Activated effector memory CD4-positive, alpha-beta T cell treated with Interleukin-2 at 50 U/mL for 16 hours (primary cell): ENCODE measurements at places on chromosomes 3 and 15.

- no peak for DNase-seq
These were observed 208.8 kb downstream of the STAG1 start for GRCh38 chr3:136543385-136543784.

GRCh38 chr3:155863072-155863784, 7.2 kb upstream of the GMPS start:
- DNase-seq = no peak

DNA sequence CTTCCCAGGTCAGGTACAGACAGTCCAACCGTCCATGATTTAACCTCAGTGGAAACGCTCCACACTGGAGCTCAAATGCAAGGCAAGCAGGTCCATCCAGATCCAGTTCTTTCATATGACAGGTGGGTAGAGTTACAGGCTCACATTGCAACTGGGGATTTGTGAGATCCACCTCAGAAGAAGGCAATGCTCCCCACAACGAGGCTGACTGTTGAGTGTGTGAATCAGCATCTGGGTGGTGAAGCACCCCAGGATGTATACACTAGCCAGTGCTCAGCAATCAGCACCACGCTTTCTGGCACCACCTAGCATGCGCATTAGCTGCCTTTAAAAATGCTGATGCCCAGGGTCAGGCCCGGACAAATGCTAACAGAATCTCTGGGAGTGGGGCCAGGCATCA, 343.5 kb upstream of the ICE2 start:
- DNase-seq = no peak

DNA sequence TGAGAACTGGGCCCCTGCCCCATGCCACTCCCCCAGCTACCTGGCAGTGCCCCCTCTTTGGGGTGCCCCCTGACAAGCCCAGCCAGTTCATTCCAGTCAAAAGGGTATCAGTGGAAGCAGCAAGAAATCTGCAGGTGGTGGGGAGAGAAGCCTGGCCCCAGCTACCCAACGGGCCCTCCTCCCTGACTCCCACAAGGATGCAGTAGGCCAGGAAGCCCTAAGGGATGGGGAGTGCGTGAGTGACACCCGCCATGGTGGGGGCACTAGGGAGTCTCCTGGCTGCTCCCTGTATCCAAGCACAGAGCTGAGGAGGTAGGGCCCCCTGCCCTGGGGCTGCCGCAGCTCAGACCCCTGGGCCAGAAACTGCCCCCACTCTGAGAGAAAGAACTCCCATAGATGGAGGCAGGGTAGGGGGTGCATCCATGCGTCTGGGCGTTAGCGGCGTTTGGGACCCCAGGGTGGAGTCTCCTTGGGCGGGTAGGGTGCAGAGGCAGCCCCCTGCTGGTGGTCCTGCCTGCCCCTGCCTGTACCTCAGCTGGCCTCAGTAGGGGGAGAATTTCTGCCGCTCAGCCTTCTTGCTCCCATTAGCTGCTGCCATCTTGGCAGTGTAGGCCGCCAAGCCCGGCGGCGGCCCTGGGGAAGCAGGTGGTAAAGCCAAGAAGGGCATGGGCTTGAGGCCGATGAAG, 2.5 kb downstream of the GPR62 start:
- no peak for DNase-seq

- no peak for DNase-seq
These were observed 66.5 kb upstream of the BCL6 start for GRCh38 chr3:187811585-187812250.

- no peak for DNase-seq
These were observed 400.6 kb downstream of the ZBTB20 start for GRCh38 chr3:114746502-114746901.

GRCh38 chr15:38520035-38520434, 44.6 kb downstream of the RASGRP1 start:
- DNase-seq = no peak

DNA sequence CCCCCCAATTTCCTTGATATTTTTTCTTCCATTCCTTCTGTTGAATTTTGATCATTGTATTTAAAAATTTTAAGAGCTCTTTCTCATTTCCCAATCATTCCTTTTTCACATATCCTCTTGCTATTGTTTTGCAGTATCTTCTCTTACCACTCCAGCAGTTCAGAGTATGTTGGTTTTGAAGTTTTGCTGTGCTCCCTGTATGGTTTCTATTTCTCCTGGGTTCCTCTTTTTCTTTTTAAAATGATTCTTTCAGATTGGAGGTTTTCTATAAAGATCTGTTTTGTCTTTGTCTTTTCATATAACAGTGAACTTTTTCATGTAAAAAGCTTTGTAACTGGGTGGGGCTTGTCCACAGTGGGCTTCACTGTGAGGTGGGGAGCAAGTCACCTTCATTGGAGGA, 12.8 kb downstream of the USP3 start:
- no peak for DNase-seq

GRCh38 chr3:113174304-113174703, 37.1 kb upstream of the BOC start:
- DNase-seq = no peak

DNA sequence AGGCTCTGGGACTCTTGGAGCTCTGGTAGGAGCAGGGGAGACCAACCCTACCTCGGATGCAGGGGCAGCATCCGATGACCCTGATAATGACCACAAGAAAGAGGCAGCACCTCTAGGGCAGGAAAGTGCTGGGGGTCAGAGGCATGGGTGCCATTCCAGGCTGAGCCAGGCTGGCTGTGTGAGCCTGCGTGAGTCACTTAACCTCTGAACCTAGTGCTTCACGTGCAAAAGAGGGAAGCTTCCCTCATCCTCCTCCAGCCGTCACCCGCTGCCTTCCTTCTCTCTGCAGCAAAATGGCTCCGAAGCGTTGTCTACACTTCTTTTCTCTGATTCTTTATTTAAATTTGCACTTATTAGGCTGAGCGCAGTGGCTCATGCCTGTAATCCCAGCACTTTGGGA, 35.5 kb downstream of the ZDHHC19 start:
- no peak for DNase-seq

DNA sequence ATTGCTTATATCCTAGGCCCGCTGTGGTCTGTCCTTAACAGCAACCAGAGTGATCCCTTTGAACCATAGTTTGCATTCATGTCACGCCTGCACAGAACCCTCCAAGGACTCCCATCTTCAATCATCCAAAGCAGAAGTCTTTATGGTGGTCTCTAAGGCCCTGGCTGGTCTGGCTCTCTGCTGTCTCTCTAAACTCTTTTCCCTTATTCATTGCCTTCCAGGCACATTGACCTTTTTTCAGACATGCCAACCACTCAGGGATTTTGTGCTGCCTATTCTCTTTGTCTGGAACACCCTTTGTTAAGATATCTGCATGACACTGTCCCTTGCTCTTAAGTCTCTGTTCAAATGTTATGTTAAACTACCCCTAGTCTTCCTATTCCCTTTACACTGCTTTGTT, 21.9 kb upstream of the ZBTB47 start:
- no peak for DNase-seq

GRCh38 chr3:24508423-24508839, 13.8 kb upstream of the THRB start:
- DNase-seq = no peak

- DNase-seq = no peak
These were observed 2.4 kb downstream of the ANPEP start for GRCh38 chr15:89812011-89812846.

- no peak for DNase-seq
These were observed 64.8 kb downstream of the BOC start for GRCh38 chr3:113275929-113276750.

DNA sequence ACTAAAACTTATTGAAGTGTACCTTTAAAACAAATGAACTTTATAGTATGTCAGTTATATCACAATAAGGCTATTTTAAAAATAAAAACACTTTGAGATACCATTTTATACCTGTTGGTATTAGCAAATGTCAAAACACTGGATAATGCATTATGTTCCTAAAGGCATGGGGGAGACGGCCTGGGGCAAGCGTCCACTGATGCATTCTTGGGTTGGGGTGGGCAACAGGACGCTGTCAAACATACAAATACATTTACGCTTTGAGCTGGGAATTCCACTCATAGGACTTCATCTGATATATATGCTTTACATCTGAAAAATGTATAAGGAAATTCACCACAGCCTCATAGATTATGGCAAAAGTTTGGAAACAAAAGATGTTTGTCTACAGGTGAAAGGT, 7.6 kb upstream of the GATA2 start:
- no peak for DNase-seq

DNA sequence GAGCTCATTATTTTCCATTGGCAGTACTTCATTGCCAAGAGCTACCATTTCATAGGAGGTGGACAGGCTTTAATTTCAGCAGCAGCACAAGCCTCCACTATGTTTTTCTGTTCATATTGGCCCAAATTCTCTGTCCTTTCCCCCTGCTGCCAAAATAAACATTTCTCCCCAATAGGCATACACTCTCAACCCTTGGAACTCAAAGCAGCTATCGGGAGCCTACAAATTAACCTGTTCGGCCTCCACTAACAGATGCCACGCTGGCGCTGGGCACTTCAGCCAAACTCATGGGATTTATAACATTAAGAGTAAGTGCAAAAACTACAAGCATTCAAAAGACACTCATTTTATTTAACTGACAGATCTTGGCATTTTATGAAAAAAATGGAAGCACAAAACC, 95.7 kb downstream of the NSUN3 start:
- DNase-seq = no peak

- no peak for DNase-seq
These were observed 83.9 kb upstream of the MYO5C start for GRCh38 chr15:52379395-52380106.

GRCh38 chr15:92733090-92733933, 77.7 kb upstream of the FAM174B start:
- no peak for DNase-seq

GRCh38 chr3:139328356-139328755, 15.5 kb upstream of the MRPS22 start:
- DNase-seq = no peak

GRCh38 chr3:144643771-144644198, 672.2 kb downstream of the DIPK2A start:
- DNase-seq = no peak

DNA sequence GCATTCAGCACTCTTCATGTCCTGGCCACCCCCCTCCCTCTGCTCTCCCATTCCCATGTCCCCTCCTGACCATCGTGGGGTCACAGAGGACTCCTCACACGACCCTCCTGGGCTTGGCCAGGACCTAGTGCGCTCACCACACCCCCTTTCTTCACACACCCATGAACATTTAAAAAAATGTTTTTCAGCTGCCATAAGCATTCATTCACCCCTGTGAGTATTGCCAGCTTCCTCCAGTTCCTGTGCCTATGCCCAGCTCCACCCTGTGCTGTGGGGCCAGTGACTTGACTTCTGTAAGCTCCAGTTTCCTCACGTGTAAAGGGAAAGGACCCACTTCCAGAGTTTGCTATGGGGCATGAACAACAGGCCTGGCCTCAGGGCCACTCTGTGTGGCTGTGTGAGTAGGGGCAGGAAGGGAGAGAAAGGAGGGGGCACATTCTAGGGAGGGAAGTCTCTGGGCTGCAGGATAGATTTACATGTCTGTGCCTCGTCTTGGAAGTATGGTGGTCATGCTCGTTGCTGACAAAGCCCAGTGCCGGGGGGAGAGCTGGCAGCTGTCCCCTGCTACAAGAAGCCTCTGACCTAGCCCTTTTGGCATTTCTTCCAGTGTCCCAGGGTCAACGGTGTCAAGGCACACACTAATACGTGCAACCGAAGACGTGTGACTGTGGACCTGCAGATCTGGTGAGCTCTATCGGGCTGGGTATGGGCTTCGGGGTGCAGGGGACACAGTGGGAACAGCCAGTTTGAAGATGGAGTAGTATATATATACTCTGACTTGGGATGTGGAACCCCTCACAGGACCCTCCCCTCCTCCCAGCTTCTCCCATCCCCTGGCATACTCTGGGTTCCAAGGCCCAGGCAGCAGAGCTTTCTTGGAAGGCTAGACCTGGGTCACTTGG, 22.8 kb downstream of the ESYT3 start:
- DNase-seq = no peak

- DNase-seq = no peak
These were observed 33.0 kb upstream of the TEX264 start for GRCh38 chr3:51637941-51638471.

- DNase-seq = no peak
These were observed 283.4 kb upstream of the ATP11B start for GRCh38 chr3:182509844-182510460.

- DNase-seq = no peak
These were observed 135.4 kb upstream of the MB21D2 start for GRCh38 chr3:193053046-193053435.

DNA sequence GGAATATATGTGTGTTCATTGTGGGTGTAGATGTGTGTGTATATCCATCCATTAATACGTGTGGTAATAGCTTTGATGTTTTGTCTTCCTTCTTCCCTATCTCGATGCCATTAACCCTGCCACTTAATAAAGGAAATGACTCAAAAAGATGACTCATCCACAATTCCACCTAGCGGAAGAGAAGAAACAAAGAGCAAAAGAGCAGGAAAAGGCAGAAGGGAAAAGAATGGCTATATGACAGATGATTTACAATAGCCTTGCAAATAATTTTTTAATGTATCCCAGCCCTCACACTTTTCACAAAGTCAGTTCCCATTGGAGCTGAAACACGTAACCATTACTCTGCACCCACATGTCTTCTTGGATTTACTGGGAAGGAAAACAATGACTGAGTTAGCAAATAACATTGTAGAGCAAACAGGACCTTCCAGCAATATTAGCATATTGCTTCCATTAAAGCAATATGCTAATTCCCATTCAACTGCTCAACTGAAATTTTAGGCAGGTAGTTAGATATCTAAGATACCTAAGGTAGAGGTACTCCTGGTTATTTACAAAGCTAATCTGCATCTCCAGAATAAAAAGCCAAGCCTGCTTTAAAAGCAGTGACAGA, 197.2 kb downstream of the KCNAB1 start:
- DNase-seq = no peak

- DNase-seq = no peak
These were observed 154.4 kb downstream of the RPLP1 start for GRCh38 chr15:69606921-69607500.

- DNase-seq = no peak
These were observed 9.3 kb upstream of the BCL2L10 start for GRCh38 chr15:52121896-52122295.
